Dermis blood vessel endothelial cell (primary cell): ENCODE measurements at places on chromosomes 16 and 17. TPM values are rescaled to one million over a fixed set of nuclear protein-coding genes. Genes with fewer than 3 reads are reported as not detected.

KRTAP17-1 gene
- total RNA-seq: not detected in 2 replicates

PLLP gene
- 13.8 and 16.9 TPM in 2 replicates for total RNA-seq

CSNK2A2 gene
- 47.5 and 97.2 TPM in 2 replicates for total RNA-seq

SLC26A11 gene
- 13.3 and 14.8 TPM in 2 replicates for total RNA-seq

GNAO1 gene
- under 0.01 TPM in 1 of 2 replicates, not detected in the other for total RNA-seq

GGT6 gene
- total RNA-seq: not detected in 2 replicates

CRYBA1 gene
- total RNA-seq: not detected in 2 replicates

TP53TG3C gene
- total RNA-seq: not detected in 2 replicates
